Mesendoderm (in vitro differentiated cells): ENCODE measurements at places on chromosomes 16 and 17.

- H3K4me1 ChIP-seq: no peaks in the 10 kb centered on the region
- no peak overlapping the region for H3K4me3 ChIP-seq
- H3K36me3 ChIP-seq: no peaks in the 10 kb centered on the region
- DNase-seq: no peak
- H3K27ac ChIP-seq: no peak overlapping the region
Observed at GRCh38 chr16:30621765-30622164, 11.6 kb upstream of the ZNF689 start.

- H3K27me3 ChIP-seq: no peaks in the 10 kb centered on the region
- peak; percentile 84 for DNase-seq
- peak within 1 kb of the TSS; percentile 55 for H3K4me3 ChIP-seq
- H3K4me1 ChIP-seq: no peaks in the 10 kb centered on the region
Observed at GRCh38 chr16:70685938-70686375, at the start of gene MTSS2. Gene MTSS2 (minus strand): TSS chr16:70686053. CDS start chr16:70685791, 262 bp downstream.

GRCh38 chr16:1556254-1556653, 22.8 kb downstream of the TMEM204 start:
- no peaks in the 10 kb centered on the region for H3K27me3 ChIP-seq
- no peaks in the 10 kb centered on the region for H3K4me1 ChIP-seq
- peaks cover 3% of the 10 kb centered on the region for H3K36me3 ChIP-seq
- H3K27ac ChIP-seq: no peak overlapping the region
- no peak for DNase-seq

DNA sequence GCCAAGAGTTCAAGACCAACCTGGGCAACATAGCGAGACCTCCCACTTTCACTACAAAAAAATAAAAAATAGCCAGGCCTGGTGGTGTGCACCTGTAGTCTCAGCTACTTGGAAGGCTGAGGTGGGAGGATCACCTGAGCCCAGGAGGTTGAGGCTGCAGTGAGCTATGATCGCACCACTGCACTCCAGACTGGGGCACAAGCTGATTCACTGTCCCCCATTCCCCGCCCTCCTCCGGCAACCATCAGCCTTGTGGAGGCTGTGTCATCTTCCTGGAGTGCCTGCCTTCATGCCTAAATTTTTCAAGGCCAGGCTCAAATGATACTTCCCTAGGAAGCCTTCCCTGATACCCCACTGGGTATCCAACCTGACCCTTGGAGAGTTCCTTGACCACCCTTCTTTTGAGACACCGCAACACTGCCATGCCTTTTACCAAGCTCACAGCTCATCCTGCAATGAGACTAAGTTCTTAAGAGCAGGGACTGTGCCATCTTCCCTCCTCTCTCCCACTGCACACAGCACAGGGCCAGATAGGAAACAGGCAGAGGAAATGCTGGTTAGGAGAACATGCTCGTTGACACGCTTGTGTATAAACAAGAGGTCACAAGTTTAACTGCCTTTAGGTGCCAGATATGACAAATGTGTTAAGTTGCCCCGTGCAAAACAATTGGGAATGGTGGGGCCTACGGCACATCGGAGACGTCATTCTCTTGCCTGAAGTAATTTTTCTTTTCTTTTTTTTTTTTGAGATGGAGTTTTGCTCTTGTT, 3.9 kb upstream of the SRCAP start:
- H3K27me3 ChIP-seq: peaks cover 10% of the 10 kb centered on the region

DNA sequence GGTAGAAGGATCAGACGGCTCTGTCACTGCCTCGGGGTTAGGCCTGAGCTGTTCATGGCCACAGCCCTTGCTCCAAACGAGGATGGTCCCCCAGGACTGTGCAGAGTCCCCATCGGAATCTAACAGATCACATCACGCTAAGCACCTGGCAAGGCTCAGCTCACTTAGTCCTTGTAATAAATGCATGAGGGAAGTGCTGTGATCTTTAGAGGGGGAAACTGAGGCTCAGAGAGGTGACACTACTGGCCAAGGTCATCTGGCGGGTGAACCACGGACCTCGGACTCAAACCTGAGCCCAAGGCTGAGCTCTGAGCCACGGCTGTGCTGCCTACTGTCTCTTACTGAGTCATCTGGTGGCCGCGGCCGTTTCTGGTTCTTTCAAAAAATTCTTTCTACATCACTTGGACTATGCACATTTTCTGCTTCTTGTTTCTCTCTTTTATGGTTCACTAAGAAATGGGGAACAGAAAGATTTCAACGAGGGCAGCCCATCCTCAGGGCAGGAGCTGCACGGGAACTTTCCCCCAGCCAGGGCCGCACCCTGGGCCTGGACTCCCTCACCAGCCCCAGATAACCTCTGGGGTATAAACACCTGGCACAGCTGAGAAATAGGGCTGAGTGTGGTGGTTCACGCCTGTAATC, 55.6 kb downstream of the COTL1 start:
- H3K27me3 ChIP-seq: no peaks in the 10 kb centered on the region
- H3K27ac ChIP-seq: no peak overlapping the region
- DNase-seq: no peak
- no peak overlapping the region for H3K4me3 ChIP-seq
- no peaks in the 10 kb centered on the region for H3K36me3 ChIP-seq

DNA sequence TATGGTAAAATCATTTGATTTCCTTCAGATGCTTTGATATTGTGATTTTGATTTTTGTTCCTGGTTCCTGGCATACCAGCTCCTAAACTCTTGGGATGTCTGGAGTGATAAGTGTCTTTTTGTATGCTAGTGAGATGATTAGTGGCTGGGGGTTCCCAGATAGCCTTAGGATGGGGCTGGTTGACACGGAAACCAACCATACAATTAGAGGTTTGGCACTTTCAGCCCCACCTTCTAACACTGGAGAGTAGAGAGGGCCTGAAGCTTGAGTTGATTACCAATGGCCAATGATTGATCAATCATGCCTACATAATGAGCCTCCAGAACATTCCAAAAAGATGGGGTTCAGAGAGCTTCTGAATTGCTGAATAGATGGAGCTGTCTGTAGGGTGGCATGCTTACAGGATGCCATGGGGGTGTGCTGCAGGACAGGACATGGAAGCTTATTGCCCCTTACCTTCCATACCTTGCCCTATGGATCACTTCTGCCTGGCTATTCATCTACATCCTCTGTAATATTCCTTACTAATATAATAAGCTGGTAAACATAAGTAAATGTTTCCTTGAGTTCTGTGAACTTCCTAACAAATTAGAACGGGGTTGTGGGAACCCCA, 22.8 kb downstream of the RNF112 start:
- peaks cover 16% of the 10 kb centered on the region for H3K4me1 ChIP-seq
- H3K36me3 ChIP-seq: no peaks in the 10 kb centered on the region
- H3K4me3 ChIP-seq: no peak overlapping the region
- peak; percentile 90 for DNase-seq
- no peaks in the 10 kb centered on the region for H3K27me3 ChIP-seq
- H3K27ac ChIP-seq: peak overlapping the region; percentile 81
